CD4-positive, alpha-beta T cell treated with Interleukin-12 subunit alpha and Interleukin-12 subunit beta, for 1 hour (primary cell): ENCODE measurements at places on chromosomes 12 and 14.

- no peak for DNase-seq
Observed at GRCh38 chr14:96978525-96979272, 181.5 kb downstream of the VRK1 start.

- DNase-seq, result no peak
Observed at GRCh38 chr14:31323419-31323818, 96.9 kb downstream of the HEATR5A start.

GRCh38 chr12:107917912-107918800 is 143.7 kb downstream of the ASCL4 start:
- DNase-seq, result no peak

DNA sequence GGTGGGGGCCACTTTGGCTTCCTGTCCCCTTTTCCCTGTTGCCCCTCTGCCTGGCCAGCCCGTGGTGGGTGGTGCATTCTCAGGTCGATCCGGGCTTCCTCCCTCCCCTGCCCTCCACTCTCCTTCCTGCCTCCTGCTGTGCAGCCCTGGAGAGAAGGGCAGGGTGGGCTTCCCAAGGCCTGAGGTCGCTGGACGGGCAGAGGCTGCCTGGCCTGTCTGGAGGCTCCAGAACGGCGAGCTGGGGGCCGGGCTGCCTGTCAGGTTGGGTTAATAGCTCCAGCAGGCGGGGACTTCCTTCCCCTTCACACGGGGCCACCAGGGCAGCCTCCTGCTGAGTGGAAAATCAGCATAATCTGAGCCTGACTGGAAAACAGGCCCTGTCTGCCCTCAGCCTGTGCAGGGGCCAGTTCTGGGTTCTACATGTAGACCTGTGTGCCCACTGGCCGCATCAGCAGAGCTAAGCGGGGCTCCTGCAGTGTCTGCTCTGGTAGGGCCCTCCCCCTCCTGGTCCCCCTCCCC is 11.3 kb downstream of the KIF26A start:
- no peak for DNase-seq

DNA sequence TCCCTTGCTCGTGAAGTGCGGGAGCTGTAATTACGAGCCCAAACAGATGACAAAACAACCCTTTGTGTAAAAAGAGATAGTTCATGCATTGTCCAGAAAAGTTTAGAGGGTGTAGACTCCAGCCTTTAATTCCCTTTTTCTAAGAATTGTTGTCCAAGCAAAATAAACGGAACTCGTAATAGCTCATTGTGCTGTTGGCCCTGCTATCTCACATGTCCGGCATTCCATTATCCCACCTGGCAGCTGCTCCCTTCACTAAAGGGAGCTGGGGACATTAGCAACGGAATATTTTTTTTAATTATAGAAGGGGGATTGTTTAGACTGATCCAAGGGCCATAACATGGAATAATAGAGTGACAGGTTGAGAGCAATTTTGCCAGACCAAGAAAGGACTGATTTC is 277.5 kb upstream of the TBX3 start:
- no peak for DNase-seq
